Pancreas (tissue), 10 donors: ENCODE measurements at places on chromosomes 11 and 22. TPM values are rescaled to one million over a fixed set of nuclear protein-coding genes. Genes with fewer than 3 reads are reported as not detected.

PDE3B gene
- polyA plus RNA-seq = 9.4 TPM

DNA sequence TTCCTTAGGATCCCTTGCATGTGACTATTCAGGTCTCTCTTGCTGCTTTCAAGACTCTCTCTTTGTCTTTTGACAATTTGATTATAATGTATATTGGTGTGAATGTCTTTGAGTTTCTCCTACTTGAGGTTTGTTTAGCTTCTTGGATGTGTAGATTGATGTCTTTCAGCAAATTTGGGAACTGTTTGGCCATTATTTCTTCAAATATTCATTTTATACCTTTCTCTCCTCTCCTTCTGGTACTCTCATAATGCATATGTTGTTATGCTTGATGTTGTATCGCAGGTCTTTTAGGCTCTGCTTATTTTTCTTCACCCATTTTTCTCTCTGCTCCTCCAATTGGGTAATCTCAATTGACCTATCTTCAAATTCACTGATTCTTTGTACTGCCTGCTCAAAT is 44.2 kb downstream of the OR2AT4 start:
- H3K4me1 ChIP-seq = no peaks in the 10 kb centered on the region
- H3K36me3 ChIP-seq = no peaks in the 10 kb centered on the region
- DNase-seq = no peak
- H3K4me3 ChIP-seq = no peak overlapping the region

PNPLA3 gene
- 0.19 TPM for polyA plus RNA-seq

- no peak for DNase-seq
- H3K27ac ChIP-seq = peak overlapping the region; percentile 31
- H3K27me3 ChIP-seq = no peaks in the 10 kb centered on the region
- peak overlapping the region; percentile 24 for H3K4me3 ChIP-seq
Measured at GRCh38 chr22:50299785-50300619, 7.4 kb downstream of the PLXNB2 start.

DNA sequence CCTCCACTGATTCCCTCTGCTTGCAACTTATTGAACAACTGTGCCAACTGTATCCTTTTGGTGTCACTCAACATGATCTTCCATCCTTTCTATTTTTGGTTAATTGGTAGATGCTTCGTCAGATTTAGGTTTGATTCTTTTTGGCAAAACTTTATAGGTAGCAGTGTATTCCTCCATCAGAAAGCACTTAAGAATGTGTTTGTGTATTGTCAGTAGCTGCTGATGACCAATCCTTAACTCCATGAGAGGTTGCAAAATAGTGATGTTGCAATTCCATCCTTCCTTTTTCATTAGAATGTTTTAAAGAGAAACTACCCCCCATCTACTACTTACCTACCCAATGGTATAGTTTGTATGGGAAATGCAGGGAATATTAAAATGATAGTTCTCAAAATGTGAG is 22.1 kb downstream of the FAM76B start:
- H3K36me3 ChIP-seq = no peaks in the 10 kb centered on the region
- no peaks in the 10 kb centered on the region for H3K27me3 ChIP-seq
- H3K4me1 ChIP-seq = no peaks in the 10 kb centered on the region
- DNase-seq = no peak
- H3K4me3 ChIP-seq = no peak overlapping the region

SMC1B gene
- polyA plus RNA-seq = not detected

GRCh38 chr11:18191376-18191775 is 18.7 kb downstream of the MRGPRX4 start:
- no peak for DNase-seq
- no peaks in the 10 kb centered on the region for H3K36me3 ChIP-seq

DNA sequence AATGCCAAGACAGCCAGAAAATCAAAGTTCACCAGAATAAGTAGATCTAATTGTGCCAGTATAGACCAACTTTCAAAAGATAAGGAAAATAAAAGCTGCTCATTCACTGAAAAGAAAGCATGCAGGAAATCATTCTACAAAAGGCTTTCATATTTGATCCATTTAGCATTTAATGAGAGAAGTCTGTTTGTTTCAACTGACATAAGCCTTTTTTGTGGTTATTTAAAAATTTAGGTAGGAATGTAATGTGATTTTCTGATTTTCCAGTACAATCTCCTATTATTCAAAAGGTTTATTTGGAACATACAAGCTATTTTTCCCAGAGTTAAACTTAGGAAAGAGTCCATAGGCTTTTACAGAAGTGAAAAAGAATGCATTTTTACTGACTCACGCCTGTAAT is 92.7 kb downstream of the SBF2 start:
- H3K27me3 ChIP-seq = no peaks in the 10 kb centered on the region
- H3K27ac ChIP-seq = no peak overlapping the region

DNA sequence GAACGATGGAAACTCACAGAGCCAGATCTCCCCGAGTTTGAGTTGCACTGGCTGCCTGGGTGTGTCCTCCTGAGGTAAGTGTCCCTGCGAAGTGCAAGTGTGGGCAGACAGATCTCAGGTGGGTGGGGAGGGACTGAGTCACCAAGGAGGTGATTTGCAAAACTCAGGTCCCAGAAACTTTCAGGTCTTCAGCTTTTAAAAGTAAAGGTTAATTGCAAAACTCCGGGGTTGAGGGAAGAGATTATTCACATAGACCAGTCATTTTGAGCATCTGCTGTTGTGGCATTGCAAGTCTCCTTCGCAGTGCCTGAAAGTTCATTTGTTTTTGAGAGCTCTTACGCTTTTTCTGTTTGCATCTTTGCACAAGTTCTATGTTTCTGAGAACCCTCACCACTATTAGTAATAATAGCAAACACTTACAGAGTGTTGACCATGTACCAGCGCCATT is 7.1 kb downstream of the CD44 start:
- H3K4me3 ChIP-seq = no peak overlapping the region
- H3K27ac ChIP-seq = no peak overlapping the region
- DNase-seq = no peak
- peaks cover 17% of the 10 kb centered on the region for H3K4me1 ChIP-seq

UBQLNL gene
- 0.53 TPM for polyA plus RNA-seq

- peaks cover 53% of the 10 kb centered on the region for H3K4me1 ChIP-seq
- no peaks in the 10 kb centered on the region for H3K27me3 ChIP-seq
- peak; percentile 65 for DNase-seq
- peak overlapping the region; percentile 99 for H3K27ac ChIP-seq
- H3K4me3 ChIP-seq = no peak overlapping the region
Measured at GRCh38 chr22:46049726-46050450, 72.9 kb upstream of the WNT7B start.

TECTA gene
- polyA plus RNA-seq = 0.46 TPM

DNA sequence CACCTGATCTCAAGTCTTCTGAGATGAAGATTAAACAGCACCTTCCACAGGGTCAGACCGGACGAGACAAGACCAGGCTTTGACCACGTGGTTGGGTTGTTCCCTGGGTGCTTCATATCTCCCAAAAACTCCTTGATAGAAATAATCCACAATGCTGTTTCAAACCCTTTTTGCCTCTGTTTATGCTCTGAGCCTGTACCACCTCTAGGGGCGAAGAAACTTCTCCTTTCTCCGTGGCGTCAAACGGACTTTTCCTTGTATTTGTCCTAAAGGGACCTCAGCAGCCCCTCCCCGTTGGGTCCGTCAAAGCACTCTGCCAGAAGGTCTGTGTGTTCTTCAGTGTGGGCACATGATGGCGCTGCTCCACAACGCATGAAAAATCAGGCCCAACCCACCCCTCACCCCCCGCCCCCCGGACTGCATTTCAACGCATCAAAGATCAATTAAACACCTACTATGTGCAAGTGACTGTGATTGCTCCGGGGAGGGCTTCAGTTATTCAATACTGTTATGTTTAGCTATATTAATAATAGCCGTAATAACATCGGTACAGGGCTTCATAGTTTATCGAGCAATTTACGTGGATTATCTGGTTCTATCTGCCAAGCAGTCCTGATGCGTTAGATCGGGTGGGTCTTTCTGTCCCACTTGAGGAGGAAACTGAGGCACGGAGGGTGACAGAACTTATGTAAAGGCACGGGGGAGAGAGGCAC is 17.3 kb upstream of the EIF3D start:
- no peaks in the 10 kb centered on the region for H3K36me3 ChIP-seq
- H3K27me3 ChIP-seq = no peaks in the 10 kb centered on the region
- peaks cover 3% of the 10 kb centered on the region for H3K4me1 ChIP-seq
- DNase-seq = no peak
- no peak overlapping the region for H3K27ac ChIP-seq

DNA sequence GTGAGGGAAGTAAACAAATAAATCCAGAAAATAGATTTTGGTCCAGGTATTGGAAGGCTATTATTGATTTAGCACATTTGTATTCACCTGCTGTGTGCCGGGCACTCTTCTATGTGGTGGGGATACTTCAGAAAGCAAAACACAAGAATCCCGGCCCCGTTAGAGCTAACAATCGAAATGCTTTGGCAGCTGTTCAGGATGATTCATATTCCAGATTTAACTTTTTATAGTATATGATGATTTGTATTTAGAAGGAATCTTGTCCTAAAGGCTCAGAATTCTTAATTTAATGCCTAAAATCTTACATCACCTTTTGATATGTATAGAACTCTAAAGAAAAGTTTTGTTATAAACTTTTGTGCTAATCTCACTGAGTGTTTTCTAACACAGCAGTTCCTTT is 28.0 kb downstream of the ZC3H12C start:
- no peak overlapping the region for H3K4me3 ChIP-seq
- no peak for DNase-seq
- no peak overlapping the region for H3K27ac ChIP-seq
- H3K27me3 ChIP-seq = no peaks in the 10 kb centered on the region
- H3K36me3 ChIP-seq = no peaks in the 10 kb centered on the region

- no peak overlapping the region for H3K27ac ChIP-seq
- H3K4me1 ChIP-seq = no peaks in the 10 kb centered on the region
- no peak for DNase-seq
- H3K27me3 ChIP-seq = no peaks in the 10 kb centered on the region
- H3K4me3 ChIP-seq = no peak overlapping the region
Measured at GRCh38 chr11:81092522-81092921, 1641.1 kb downstream of the FAM181B start.

TRPT1 gene
- polyA plus RNA-seq = 74.6 TPM

- H3K36me3 ChIP-seq = no peaks in the 10 kb centered on the region
- DNase-seq = no peak
- no peaks in the 10 kb centered on the region for H3K27me3 ChIP-seq
Measured at GRCh38 chr11:8370812-8371515, 107.3 kb upstream of the LMO1 start.

DNA sequence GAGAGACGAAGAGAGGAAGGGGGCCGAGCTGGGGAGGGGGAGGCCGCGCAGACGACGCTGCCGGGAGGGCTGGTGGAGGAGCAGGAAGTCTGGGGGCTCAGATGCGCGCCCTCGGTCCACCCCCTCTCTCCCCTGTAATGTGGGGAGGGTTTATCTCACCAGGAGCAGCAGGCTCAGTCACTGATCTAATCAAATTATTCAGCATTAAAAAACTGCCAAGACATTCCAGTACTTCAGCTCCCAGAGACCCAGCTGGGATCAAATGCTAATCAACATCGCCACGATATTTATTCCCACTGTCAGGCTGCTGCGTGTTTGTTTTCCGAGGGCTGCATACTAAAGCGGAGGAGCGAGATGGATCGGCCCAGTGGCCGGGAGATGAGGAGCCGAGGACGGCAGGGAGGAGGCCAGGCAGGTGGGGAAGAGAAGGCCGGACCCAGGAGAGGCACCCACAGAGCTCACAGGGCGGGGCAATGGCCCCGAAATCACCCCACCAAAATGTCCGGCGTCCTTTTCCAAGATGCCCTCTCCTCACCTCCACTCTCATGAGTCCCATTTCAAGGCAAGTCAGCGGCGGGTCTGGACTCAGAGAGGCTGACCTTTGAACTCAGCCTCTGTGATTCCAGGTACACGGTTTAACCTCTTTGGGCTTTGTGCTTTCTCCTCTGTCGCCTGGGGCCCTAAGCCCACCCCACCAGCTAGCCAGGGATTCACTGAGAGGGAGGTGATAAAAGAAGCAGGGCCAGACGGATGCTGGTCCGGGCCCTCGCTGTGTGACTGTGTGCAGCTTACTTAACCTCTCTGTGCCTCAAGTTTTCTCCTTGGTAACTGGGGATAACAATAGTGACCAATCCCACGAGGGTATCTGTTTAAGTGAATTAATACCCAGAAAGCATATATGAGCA is 502.1 kb downstream of the MN1 start:
- no peaks in the 10 kb centered on the region for H3K27me3 ChIP-seq
- H3K36me3 ChIP-seq = no peaks in the 10 kb centered on the region
- H3K4me1 ChIP-seq = no peaks in the 10 kb centered on the region
- no peak for DNase-seq
- H3K4me3 ChIP-seq = no peak overlapping the region
- no peak overlapping the region for H3K27ac ChIP-seq

- H3K4me1 ChIP-seq = peaks cover 16% of the 10 kb centered on the region
- no peak for DNase-seq
- H3K4me3 ChIP-seq = no peak overlapping the region
- peak overlapping the region; percentile 68 for H3K27ac ChIP-seq
Measured at GRCh38 chr11:2383852-2384804, 7.0 kb downstream of the CD81 start.

- DNase-seq = no peak
- H3K4me1 ChIP-seq = peaks cover 13% of the 10 kb centered on the region
- no peak overlapping the region for H3K27ac ChIP-seq
- no peaks in the 10 kb centered on the region for H3K36me3 ChIP-seq
- no peaks in the 10 kb centered on the region for H3K27me3 ChIP-seq
Measured at GRCh38 chr11:9858218-9858617, 194.3 kb downstream of the SWAP70 start.

- H3K27me3 ChIP-seq = no peaks in the 10 kb centered on the region
- no peak for DNase-seq
- H3K4me1 ChIP-seq = peaks cover 6% of the 10 kb centered on the region
- no peaks in the 10 kb centered on the region for H3K36me3 ChIP-seq
Measured at GRCh38 chr11:17388609-17389210, at the start of gene KCNJ11. Gene KCNJ11, minus strand, starts transcription at chr11:17388659. Its CDS starts 568 bp downstream, at chr11:17388091.

SPCS2 gene
- 132 TPM for polyA plus RNA-seq

SLC22A9 gene
- not detected for polyA plus RNA-seq

DNA sequence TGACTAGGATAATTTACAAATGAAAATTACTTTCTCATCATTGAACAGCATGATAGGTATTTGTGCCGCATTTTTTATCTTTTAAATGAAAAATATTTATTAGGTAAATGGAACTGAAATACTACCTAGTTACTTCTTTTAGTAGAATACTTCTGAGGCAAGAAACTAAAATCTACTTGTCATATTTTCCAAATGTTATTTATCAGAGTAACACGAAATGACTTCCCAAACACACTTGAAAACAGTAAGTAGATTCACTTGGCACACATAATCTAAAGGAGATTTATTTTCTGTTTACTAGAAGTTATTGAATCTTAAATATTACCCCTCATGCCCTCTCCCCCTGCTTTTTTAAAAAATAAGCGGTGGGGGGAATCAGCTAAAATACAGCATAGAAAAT is 2.3 kb downstream of the QSER1 start:
- peaks cover 5% of the 10 kb centered on the region for H3K4me1 ChIP-seq
- no peak overlapping the region for H3K27ac ChIP-seq
- DNase-seq = no peak
- no peaks in the 10 kb centered on the region for H3K36me3 ChIP-seq
- no peaks in the 10 kb centered on the region for H3K27me3 ChIP-seq

- no peak overlapping the region for H3K4me3 ChIP-seq
- no peaks in the 10 kb centered on the region for H3K27me3 ChIP-seq
- H3K27ac ChIP-seq = no peak overlapping the region
- H3K36me3 ChIP-seq = no peaks in the 10 kb centered on the region
- no peak for DNase-seq
Measured at GRCh38 chr11:41999066-41999465, 539.6 kb upstream of the LRRC4C start.

CRYBB2 gene
- polyA plus RNA-seq = 0.49 TPM

ZNRF3 gene
- 2.4 TPM for polyA plus RNA-seq

GRCh38 chr11:12687216-12687623 is 13.0 kb downstream of the TEAD1 start:
- no peak for DNase-seq
- H3K27ac ChIP-seq = peak overlapping the region; percentile 9
- no peaks in the 10 kb centered on the region for H3K27me3 ChIP-seq
- H3K36me3 ChIP-seq = no peaks in the 10 kb centered on the region
- no peak overlapping the region for H3K4me3 ChIP-seq
